ENCODE measurements at places on chromosomes 4 and X.

- DNase-seq = peak; percentile 49
Measured at GRCh38 chrX:152600853-152601633, 36.7 kb upstream of the GABRQ start.

DNA sequence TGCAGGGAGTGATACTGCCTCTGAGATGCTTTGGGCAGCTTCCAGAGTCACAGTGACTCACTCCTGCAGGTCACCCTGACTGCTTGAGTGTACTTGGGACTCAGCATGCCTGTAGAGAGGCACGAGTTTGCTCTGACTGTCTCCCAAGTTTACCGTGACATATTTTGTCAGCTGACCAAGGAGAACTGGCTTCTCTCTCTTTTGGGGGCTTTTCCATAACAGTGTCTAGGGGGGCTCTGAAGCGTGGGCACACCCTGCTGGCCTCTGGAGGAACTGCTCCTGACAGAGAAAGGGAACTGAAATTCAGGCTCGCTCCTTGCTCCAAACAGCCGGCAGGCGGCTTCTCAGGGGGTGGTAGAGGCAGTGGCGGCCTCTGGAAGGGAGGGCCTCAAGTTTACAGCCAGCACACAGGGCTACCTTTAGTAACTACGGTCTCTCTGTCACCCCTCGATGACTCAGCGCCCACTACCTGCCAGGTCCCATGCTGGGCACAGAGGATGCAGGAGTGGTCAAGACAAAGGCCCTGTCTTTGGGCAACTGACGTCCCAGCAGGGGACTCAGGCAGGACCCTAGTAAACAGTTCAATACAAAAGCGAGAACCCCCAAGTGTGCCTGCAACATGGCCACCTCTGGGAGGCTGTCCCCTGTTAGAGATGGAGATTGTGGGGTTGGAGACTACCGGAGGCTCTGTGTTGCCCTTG is 17.8 kb downstream of the ZNF185 start:
- DNase-seq = no peak

DNA sequence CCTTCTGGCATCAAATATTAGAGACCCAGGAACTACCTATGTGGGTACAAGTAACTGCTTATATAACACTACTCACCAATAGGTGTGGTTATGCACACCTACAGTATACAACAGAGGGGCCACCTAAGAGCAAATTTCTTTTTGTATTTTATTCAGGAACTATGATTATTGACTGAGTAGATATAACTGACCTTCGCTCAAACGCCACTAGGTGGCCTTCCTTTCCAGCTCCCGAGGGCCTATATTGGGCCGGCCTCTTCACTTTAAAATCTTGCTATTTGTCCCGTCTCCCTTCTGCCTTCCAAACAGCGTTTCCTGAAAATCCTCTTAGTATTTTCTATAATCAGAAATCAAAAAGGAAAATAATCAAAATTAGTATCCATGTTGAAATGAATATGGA is 19.9 kb upstream of the PABPC5 start:
- DNase-seq = no peak

DNA sequence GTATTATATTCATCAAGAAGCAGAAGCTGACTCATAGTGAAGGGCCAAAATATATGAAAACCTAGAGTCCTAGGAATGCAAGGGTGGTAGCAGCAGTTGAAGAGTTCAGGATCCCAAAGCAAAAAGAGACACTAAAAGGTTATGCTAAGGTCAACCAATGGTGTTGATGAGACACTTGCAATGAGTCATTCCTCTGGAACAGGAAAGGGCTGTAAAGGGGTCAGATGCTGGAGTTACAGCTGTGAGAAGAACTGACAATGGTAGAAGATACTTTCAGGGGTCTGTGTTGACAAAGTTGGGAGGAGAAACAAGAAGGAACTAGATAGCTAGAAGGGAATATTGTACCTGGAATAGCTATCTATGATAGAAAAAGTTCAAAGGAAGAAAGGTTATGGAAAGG is 47.5 kb downstream of the ZGRF1 start:
- DNase-seq = no peak

DNA sequence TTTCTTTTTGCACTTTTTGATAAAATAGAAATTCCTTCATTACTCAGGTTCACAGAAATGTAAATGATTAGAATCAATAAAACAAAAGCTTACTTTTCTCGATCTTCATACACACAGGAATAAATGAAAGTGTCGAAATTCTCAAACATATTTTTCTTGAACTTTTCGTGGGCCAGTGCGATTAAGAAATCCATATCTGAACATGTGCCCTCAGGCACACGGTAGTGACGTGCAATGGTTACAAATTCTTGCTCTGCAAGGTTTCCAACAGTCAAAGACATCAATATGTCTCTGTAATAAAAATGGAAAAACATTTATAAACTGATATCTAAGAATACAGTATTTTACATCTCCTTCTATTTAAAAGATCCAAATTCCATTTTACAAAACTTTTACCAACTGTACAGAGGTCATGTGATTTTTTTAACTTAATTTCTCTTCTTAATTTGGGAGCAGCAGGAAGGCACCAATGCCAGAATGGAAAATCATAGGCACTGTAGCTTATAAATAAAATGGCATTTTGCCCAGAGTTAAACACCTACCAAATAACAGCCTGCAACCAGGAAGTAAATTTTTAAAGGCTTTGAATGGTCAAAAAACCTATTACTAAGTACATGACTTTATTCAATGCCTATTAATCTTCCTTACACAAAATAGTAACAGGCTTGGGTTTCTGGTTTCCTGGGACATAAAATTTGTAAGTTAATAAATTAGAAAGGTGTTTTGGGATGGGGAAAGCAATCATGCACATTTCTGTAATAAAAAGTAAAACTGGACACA is 165.0 kb downstream of the EFHC2 start:
- DNase-seq = no peak

GRCh38 chrX:48493890-48494364 is 14.9 kb upstream of the PORCN start:
- no peak for DNase-seq

- no peak for DNase-seq
Measured at GRCh38 chrX:132749406-132749805, 209.0 kb downstream of the HS6ST2 start.

DNA sequence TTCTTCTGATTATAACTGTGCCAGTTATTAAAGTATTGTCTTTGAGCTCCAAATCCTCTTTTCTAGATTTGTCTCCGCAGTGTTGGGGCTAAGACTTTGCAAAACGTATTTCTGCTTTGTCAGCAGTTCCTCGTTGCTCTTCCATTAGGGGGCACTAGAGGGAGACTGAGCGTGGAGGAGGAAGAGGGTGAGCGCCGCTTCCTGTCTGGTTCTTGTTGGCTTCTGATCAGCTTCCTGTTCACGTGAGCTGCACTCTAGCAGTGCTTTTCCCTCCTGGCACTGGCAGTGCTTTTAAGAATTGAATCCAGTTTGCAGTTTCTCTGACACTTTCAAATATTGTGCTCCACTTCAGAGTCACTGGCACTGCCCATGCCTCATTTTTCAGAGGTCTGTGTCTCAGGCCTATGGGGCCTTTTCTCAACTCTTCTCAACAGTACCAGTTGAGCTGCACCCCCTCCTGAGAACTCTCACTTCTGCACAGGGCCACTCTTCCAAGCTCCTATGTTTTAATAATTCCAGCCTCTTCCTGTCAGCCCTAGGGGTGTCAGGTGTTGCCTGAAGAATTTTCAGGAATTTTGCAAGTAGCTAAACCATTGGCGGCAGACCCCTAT is 54.4 kb upstream of the LCORL start:
- DNase-seq = no peak

- DNase-seq = no peak
Measured at GRCh38 chr4:40550948-40551462, 78.7 kb downstream of the RBM47 start.
